LHCN-M2 (cell line): ENCODE measurements at places on chromosomes 3 and 15. TPM values are rescaled to one million over a fixed set of nuclear protein-coding genes. Genes with fewer than 3 reads are reported as not detected.

The SPSB4 gene
- total RNA-seq: 0.52 and 0.58 TPM in 2 replicates

The KNG1 gene
- not detected in 2 replicates for total RNA-seq

The CPA3 gene
- total RNA-seq: 1.3 and 1.9 TPM in 2 replicates

The ABI3BP gene
- total RNA-seq: 20.5 and 31.9 TPM in 2 replicates

The RPL32 gene
- total RNA-seq: 417 and 1,707 TPM in 2 replicates

The IL12A gene
- total RNA-seq: 1.4 and 11.3 TPM in 2 replicates

The TXNRD3 gene
- 9.9 and 15.2 TPM in 2 replicates for total RNA-seq

- no peak for DNase-seq
Observed at GRCh38 chr3:172309741-172310427, 138.4 kb downstream of the GHSR start.

DNA sequence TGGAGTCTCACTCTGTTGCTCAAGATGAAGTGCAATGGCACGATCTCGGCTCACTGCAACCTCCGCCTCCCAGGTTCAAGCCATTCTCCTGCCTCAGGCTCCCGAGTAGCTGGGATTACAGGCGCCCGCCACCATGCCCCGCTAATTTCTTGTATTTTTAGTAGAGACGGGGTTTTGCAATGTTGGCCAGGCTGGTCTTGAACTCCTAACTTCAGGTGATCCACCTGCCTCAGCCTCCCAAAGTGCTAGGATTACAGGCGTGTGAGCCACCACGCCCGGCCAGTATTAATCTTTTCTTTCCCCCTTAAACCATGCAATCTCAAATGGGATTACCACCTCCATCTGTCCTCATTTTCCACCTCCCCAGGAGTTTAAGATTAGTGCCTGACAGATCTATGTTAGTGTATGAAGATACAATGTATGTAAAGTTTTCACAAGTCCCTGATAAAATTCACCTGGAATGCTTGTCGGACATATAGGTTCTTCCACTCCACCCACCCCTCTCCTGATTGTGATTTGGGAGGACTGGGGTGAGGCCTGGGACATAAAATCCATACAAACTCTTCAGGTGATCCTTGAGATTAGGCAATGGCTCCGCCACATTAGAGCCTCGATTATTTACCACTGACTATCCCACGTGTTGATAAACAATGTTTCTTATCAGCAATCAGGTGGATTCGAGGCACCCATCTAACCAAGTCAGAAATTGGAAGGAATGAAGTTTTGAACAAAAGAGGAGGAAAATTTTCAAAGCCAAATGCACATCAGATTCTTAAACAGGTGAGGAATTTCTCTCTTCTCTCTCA lies 1.2 kb downstream of the PARL start:
- DNase-seq: no peak

DNA sequence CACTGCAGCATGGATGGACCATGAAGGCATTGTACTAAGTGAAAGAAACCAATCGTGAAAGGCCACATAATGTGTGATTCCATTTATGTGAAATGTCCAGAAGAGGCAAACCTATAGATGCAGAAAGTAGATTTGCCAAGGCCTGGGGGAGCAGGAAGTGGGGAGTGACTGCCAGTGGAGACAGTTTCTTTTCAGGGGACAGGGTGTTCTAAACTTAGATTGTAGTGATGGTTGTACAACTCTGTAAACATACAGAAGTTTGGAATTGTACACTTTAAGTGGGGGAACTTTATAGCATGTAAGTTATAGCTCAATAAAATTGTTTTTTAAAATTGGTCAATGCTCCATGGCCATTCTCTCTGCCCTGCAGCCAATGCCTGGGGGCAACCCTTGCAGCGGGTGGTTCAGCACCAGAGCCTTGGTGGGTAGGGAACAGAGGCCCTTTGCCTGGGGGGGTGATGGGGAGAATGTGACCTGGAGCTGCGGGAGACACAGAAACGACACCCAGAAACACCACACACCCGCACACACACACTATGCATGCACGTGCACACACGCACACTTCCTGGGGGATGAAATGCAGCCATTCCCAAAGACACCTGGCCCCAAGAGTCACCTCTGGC lies 43.1 kb downstream of the DNAJB8 start:
- DNase-seq: no peak

DNA sequence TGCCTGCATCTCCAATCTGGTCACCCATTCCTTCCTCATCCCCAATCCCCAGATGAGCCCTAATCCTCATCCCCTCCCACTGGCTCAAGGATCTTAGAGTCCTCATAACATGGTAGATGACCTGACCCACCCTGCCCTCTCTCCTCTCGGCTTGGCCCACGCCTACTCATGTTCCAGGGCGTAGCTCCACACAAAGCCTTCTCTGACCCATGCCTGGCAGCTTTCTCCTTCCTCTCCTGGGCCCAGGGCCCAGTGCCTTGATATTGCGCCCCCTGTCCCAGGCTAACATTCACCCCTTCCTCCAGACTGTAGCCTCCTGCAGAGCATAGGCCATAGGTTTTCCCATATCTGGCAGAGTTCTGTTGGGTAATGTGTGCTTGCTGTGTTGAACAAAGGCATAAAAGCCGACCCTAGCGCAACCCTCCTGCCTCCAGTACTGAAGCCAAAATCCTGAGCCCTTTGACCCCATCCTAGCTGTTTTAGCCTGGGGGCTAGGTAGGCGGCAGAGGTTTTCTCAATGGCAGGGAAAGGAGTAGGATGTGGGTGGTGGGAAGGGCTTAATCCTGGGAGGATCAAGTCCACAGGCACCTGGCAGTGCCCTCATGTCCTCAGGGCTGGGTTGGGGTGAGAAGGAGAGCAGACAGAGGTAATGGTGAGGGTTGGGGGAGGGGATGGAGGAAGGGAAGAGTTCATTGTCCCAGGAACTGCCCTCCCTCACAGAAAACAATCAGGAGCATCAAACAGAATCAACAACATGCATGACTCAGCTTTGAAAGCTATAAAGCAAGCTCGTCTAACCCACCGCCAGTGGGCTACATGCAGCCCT lies 35.5 kb downstream of the MESD start:
- DNase-seq: no peak

DNA sequence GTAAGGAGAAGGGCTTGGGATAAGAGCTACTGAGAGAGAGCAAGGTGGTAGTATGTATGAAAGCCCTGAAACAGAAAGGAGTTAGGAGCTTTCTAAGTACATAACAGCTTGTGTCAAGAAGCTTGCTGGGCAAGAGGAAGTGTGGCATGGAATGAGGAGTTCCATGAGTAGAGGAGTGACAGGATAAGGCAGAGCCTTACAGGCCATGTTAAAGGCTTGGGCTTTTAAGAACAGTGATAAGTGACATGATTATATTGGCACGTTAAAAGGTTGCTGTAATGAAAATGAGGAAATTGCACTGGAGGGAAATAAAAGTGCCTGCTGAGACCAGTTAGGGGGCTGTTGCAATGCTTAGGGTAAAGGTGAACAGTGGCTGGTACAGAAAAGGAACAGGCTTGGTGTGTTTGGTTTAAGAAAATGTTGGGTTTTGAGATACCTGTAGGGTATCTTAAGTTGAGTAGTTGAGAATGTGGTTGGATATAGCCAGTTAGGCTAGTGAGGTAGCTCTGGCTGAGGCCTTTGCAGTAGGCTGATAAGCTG lies 49.0 kb downstream of the MEF2A start:
- DNase-seq: no peak

DNA sequence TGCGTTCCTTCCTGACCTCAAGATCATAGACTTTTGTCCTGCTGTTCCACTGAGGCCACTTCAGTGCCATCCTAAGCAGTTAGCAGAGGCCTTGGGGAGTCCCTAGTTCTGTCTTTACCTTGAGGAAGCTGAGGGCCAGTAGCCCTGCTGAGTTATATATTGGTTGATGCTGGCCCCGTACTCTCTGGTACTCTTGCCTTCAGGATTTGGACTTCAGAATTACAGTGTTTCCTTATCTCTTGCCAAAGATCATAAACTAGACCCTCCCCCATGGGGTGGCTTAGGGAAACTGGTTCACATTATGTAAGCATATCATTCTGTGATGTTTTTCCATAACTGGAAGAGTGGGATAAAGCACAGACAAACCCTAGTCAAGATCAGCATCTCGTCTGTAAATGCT lies 33.2 kb downstream of the KBTBD12 start:
- DNase-seq: no peak

DNA sequence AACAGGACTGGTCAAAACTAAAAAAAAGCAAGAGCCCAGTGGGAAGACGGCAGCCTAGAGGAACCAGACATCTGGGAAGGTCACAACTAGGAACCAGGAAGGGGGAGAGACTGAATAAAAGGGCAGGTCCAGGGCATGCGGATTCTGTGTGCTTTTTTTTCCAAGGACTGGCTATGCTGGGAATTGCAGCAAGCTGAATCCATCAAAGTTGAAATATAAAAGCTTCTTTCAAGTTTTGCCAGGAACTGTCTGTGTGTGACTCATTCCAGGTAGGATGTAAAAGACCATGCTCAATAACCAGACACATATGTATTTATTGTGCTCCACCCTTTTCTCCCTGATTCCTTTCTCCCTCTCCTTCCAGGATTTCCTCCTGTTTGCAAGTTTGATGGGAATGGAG lies 47.9 kb upstream of the CCDC80 start:
- no peak for DNase-seq

GRCh38 chr15:49620199-49620598 lies 419 bp downstream of the FAM227B start:
- DNase-seq: peak; percentile 47

GRCh38 chr3:98761643-98762229 lies 1.4 kb upstream of the ST3GAL6 start:
- DNase-seq: no peak

- DNase-seq: peak; percentile 100
Observed at GRCh38 chr15:71752604-71753289, 57.6 kb upstream of the NR2E3 start.

GRCh38 chr3:64011685-64012084 lies 11.6 kb downstream of the PSMD6 start:
- peak; percentile 86 for DNase-seq

GRCh38 chr15:92098869-92099268 lies 245.4 kb downstream of the SLCO3A1 start:
- DNase-seq: no peak
